HCT116 (cell line): ENCODE measurements at places on chromosomes 12 and 14. TPM values are rescaled to one million over a fixed set of nuclear protein-coding genes. Genes with fewer than 3 reads are reported as not detected.

DNA sequence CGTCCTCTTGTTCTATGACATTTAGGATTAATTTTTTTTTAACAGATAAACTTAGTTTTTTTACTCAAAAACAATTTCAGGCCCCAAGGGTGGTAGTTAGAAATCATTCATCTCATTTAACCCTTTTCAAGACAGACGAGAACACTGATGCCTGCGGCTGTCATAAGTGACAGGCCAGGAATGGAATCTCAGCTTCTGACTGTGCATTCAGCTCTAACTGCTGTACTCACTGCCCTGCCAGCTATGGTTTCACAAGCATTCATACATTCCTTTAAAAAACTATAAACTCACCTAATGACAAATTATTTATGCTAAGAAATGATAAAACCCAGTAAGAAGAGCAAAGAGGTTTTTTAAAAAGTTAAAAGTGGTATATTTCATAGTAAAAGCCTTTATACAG is 8.8 kb downstream of the DENND5B start:
- no peaks in the 10 kb centered on the region for H3K27me3 ChIP-seq
- no peak for DNase-seq
- H3K4me3 ChIP-seq = no peak overlapping the region

DNA sequence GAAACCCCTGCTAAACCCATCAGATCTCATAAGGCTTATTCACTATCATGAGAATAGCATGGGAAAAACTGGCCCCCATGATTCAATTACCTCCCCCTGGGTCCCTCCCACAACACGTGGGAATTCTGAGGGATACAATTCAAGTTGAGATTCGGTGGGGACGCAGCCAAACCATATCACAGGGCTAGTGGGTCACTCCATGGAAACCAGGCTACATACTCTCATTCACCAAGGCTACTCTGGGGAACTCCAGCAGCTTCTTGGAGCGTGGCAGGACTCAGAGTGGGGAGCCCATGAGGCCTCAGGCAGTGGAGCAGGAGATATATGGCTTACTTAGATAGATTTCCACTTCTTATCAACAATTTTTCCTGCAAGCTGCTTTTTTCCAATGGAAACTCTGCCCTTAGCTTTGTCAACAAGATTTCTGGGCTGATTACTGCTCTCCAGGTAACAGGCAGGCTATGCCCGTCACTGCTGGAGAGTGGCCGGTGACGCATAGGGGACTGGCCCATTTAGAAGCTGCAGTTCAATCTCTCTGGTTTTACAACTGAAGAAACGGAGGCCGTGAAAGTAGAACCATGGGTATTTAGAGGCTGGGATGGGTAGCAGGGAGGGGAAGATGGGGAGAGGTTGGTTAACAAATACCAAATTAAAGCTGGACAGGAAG is 16.5 kb downstream of the VDR start:
- DNase-seq = no peak
- no peaks in the 10 kb centered on the region for H3K4me1 ChIP-seq
- H3K27ac ChIP-seq = no peak overlapping the region
- H3K36me3 ChIP-seq = no peaks in the 10 kb centered on the region
- H3K4me3 ChIP-seq = no peak overlapping the region

- H3K4me3 ChIP-seq = no peak overlapping the region
- DNase-seq = no peak
- H3K4me1 ChIP-seq = no peaks in the 10 kb centered on the region
- no peaks in the 10 kb centered on the region for H3K36me3 ChIP-seq
These were observed 70.3 kb upstream of the DBX2 start for GRCh38 chr12:45121224-45121623.

DNA sequence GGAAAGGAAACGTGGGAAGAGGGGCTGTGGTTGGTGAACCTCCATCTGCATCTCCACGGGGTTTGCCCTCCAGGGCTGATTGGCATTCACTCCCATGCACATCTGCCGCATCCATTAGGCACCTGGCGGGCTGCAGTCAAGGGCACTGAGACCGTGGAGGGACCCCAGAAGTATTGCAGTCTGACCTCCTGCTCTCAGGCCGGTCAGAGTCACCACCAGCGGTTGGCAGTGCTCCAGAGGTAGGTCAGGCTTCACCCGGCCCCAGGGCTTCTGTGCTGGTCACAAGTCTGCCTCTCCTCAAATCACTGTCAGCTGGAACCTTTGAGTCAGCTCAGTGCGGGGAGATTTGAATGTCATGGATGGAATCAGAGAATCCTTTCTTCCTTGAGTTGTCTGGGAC is 132.3 kb downstream of the PAPOLA start:
- DNase-seq = no peak
- no peaks in the 10 kb centered on the region for H3K27me3 ChIP-seq
- H3K4me1 ChIP-seq = no peaks in the 10 kb centered on the region
- H3K4me3 ChIP-seq = no peak overlapping the region
- no peaks in the 10 kb centered on the region for H3K36me3 ChIP-seq

DNA sequence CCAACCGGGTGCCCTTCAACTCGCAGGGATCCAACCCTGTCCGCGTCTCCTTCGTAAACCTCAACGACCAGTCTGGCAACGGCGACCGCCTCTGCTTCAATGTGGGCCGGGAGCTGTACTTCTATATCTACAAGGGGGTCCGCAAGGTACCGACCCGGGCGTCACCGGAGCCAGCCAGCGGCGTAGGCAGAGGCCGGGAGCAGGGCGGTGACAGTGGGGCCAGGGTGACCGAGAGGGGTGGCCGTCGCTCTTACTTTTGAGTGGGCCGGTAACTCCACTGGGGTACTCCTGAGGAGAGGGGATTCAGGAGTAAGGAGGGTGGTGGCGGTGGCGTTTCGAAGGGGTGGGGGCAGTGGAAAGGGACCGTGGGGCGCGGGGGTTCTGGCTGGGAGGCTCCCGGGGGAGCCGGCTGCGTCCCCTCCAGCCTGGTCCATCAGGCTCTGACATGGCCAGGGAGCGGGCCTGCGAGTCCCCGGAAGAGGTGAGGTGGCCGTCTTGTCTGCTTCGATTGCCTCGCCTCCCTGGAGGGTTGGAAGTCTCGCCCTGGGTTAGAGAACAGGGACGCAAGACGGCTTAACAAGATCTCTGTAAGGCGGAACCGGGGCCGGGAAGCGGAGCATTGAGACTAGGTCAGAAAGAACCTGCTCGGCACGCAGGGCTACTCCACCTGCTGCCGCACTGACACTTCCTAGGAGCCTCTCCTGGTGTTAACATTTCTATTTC is 491 bp downstream of the WDR20 start:
- no peaks in the 10 kb centered on the region for H3K27me3 ChIP-seq
- peaks cover 5% of the 10 kb centered on the region; the same call in 1 of the 2 replicates for H3K4me1 ChIP-seq
- peak overlapping the region; percentile 73 for H3K27ac ChIP-seq
- H3K36me3 ChIP-seq = no peaks in the 10 kb centered on the region
- H3K4me3 ChIP-seq = peak overlapping the region; percentile 97

GRCh38 chr12:64931981-64932380 is 107.5 kb downstream of the TBC1D30 start:
- H3K4me1 ChIP-seq = no peaks in the 10 kb centered on the region
- no peak for DNase-seq
- no peaks in the 10 kb centered on the region for H3K36me3 ChIP-seq
- no peak overlapping the region for H3K4me3 ChIP-seq
- H3K27me3 ChIP-seq = no peaks in the 10 kb centered on the region

- no peaks in the 10 kb centered on the region for H3K4me1 ChIP-seq
- H3K36me3 ChIP-seq = no peaks in the 10 kb centered on the region
- no peak overlapping the region for H3K4me3 ChIP-seq
- no peak for DNase-seq
These were observed 297.2 kb downstream of the ITPR2 start for GRCh38 chr12:26535826-26536225.

GRCh38 chr14:32571995-32572866 is 243.1 kb downstream of the AKAP6 start:
- H3K4me3 ChIP-seq = no peak overlapping the region
- DNase-seq = no peak
- no peaks in the 10 kb centered on the region for H3K36me3 ChIP-seq
- no peaks in the 10 kb centered on the region for H3K4me1 ChIP-seq
- H3K27ac ChIP-seq = no peak overlapping the region
- peaks cover 36% of the 10 kb centered on the region for H3K27me3 ChIP-seq

- DNase-seq = no peak
- no peaks in the 10 kb centered on the region for H3K27me3 ChIP-seq
These were observed 837.6 kb downstream of the VRK1 start for GRCh38 chr14:97634751-97635150.

- H3K4me1 ChIP-seq = peaks cover 8% of the 10 kb centered on the region; the same call in 1 of the 2 replicates
- no peaks in the 10 kb centered on the region for H3K36me3 ChIP-seq
- no peak for DNase-seq
- no peak overlapping the region for H3K27ac ChIP-seq
- no peaks in the 10 kb centered on the region for H3K27me3 ChIP-seq
These were observed 191.6 kb downstream of the DUSP6 start for GRCh38 chr12:89160716-89161123.

The CLECL1 gene
- total RNA-seq = not detected

The TXNDC16 gene
- total RNA-seq = 2.7 TPM
